Urinary bladder (tissue), 4 donors: ENCODE measurements at places on chromosomes 11 and 22. TPM values are rescaled to one million over a fixed set of nuclear protein-coding genes. Genes with fewer than 3 reads are reported as not detected.
A peak's percentile ranks its signal among the peaks of the same experiment; 100 is the strongest.

DNA sequence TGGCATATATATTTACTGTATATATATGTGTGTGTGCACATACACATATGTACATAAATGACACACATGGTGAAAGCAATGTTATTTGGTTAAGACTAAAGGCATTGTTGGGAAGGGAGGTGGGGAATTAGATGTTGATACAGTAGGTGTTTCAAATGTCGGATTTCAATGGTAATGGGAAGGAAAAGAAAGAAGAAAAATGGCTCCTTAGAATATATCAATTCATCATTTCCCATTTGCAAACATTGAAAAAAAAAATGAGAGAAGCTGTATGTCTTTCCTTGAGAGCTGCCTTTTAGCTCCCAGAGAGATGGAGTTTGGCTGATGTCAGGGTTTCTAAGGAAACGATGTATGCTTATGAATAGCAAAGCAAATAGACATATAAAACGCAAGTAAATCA, 33.4 kb upstream of the ATXN10 start:
- DNase-seq, result no peak

- no peak for DNase-seq
These were observed 5.9 kb upstream of the PHF21A start for GRCh38 chr11:46127150-46127638.

GRCh38 chr11:14380947-14381561, 22.1 kb upstream of the RRAS2 start:
- DNase-seq, result no peak

- DNase-seq, result no peak
These were observed 162.1 kb upstream of the RASSF10 start for GRCh38 chr11:12846786-12847615.

DNA sequence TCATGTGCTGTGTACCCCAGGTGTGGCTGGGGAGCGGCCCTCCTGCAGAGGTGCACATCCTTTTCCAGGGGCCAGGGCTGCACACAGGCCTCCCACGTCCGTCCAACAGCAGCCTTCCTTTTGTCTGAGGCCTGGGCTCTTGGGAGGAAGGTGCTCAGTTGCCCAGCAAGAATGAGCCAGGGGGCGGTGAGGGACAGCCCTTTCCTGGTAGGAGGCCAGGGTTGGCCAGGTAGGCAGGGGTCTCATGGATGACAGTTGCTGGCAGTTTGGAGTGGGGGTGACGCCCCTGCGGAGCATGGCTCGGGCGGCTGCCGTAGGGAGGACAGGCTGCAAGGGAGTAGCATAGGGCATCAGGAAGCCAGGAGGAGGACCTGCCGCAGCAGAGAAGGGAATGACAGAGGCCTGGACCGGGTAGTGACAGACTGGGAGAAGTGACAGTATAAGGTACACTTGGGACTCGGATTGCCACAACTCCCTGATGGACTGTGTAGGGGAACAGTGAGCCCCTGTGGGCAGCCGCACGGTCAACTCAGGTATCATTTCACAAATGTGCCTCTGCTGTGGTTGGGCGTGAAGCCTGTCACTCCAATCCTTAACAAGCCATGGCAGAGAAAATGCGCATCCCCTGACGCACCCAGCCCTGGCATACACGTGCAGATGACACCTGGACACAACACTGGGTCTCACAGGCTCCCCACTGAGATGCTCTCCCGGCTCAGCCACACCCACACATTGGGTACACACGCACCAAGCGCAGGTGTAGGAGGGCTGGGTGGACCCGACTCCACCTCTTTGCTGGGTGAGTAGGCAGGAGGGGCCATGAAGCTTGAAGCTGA, 79.7 kb downstream of the DGCR2 start:
- DNase-seq, result no peak

GRCh38 chr22:49322861-49323622, 504.6 kb downstream of the BRD1 start:
- DNase-seq, result no peak

- no peak for DNase-seq
These were observed 24.3 kb downstream of the ALKBH3 start for GRCh38 chr11:43904742-43905535.

GRCh38 chr22:50401907-50402306, 58.8 kb downstream of the PPP6R2 start:
- DNase-seq, result no peak

DNA sequence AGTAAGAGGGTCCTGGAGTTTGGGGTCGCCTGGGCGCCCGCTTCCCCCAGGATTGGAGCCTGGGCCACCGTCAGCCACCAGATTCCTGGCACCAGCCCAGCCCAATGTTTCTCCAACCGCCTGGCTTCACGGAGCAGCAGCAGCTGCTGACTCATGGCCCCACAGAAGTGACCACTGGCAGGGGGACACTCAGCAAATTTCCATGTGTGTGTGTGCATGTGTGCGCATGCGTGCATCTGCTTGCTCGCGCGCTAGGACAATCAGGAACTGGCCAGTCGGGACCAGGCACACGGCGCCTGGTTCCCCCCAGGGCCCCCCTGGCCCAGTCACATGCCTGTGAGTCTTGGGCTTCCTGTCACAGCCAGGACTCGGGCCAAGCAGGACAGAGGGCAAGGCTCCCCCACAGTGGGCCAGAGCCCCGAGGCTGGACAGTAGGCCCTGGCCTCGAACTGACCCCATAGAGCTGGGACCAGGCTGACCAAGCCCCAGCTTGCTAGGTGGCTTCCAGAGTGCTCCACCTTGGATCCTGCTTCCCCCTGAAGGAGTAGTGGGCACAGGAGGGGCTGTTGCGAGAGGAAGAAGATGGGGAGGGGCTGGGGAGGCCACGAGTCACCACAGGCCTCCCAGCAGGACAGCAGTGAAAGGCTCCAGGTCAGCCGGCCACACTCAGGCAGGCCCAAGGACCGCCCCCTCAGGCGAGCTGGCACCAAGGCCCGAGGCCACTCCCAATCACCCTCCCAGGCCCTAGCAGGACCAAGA, 3.2 kb downstream of the CTSD start:
- no peak for DNase-seq

GRCh38 chr11:38323961-38324761, 1726.1 kb upstream of the RAG2 start:
- DNase-seq, result no peak

- DNase-seq, result no peak
These were observed 2.2 kb downstream of the SULT4A1 start for GRCh38 chr22:43860126-43860525.

- DNase-seq, result no peak
These were observed 3.4 kb downstream of the IRF7 start for GRCh38 chr11:612201-612960.

DNA sequence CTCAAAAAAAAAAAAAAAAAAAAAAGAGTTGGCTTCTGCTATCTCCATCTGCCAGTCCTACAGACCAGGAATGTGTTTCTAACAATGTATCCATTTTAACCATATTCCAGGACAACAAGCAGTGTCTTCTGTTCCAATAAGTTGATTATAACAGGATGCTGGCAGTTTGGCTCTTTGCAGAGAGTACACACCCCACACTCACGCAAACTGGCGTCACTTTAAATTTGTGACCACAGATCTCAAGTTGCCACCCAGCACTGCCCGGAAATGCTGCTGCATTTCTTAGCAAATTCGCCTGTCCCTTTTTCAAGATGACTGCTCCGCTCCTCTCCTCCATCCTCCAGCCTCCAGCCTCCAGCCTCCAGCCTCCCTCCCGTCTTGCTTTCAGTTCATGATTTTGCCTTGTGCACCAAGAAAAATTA, 44.3 kb downstream of the SCGB1A1 start:
- no peak for DNase-seq

- no peak for DNase-seq
These were observed 11.7 kb downstream of the RNF141 start for GRCh38 chr11:10529279-10529678.

DNA sequence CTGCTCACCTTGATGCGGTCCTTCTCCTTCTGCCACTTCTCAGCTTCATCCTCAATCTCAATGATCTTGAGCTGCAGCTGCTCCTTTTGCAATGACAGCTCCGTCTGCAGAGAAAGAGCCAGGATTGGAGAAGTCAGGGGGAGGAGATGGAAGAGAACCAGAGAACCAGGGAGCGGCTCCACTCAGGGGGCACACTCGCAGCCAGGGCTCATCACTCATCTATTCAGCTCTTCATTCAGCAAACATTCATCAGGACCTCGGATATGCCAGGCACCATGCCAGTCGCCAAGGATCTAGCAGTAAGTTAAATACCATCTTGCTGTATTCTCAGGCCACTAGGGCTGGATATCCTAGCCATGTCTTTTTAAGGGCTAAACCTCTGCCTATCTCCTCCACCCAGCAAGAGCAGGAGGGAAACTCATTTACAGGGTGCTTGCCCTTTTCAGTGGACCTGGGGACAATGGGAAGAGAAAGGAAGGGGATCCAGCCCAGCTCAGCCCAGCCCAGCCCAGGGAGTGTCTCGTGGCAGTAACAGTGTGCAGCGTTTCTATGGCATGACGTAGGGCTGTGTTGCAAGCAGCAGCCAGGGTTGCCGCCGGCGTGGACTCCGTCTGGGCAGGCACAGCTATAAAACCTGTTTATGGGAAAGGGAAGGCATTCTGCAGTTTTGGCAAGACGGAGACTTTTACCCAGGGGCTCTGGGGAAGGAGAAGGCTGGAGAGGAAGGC, 9.4 kb downstream of the TRIM29 start:
- DNase-seq, result peak; percentile 82

- no peak for DNase-seq
These were observed 89.3 kb downstream of the RDX start for GRCh38 chr11:110207123-110207522.

DNA sequence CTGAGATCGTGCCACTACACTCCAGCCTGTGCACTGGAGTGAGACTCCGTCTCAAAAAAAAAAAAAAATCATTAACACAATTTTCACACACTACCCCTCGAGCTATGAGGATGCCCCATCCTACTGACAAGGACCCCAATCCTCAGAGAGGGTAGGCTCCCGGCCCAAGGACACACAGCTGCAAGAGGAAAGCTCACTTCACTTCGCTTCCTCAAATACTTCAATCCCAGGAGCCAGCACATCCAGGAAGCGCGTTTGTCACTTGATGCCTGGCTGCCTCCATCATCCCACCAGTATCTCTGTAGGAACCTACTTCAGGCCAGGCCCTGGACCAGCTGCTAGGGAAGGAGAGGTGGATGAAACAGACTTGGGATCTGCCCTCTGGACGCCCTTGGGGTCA, 144.0 kb downstream of the CRYBB2 start:
- no peak for DNase-seq

DNA sequence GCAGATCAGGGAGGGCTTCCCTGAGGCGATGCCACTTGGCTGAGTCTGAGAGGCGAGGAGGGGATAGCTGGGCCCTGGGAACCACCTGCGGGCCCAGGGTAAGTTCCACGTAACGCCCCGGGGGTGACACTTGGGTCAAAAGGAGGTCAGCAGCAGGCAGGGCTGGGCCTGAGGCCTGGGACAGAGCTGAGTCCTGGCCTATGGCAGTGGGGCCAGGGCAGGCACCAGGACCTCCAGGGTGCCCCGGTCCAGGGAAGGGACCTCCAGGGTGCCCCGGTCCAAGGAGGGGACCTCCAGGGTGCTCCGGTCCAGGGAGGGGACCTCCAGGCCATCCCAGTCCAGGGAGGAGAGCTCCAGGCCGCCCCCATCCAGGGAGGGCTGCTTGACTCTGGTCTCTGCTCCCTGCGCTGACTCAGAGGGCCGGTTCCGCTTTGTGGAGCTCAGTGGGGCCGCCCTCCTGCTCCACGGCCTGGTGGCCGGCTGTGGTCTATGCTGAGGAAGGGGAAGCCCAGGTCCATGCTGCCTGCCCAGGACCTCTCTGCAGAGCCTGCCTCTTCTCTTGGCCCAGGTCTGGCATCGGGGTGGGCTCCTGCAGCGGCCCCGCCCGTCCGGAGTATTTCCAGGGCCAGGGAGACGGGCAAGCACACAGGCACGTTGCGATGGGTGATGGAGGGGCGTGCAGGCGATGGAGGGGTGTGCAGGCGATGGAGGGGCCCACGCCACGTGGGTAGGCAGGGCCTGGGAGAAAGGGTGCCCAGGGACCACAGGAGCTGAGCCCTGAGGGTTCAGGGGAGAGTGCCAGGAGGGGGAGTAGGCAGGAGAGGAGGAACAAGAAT, 19.5 kb upstream of the WNT7B start:
- no peak for DNase-seq

GRCh38 chr11:70036971-70037882, 40.9 kb upstream of the ANO1 start:
- DNase-seq, result no peak

GRCh38 chr11:34344410-34344767, 13.4 kb downstream of the ABTB2 start:
- DNase-seq, result no peak

The CBY1 gene
- total RNA-seq, result 17.0 TPM

The DNAJB7 gene
- total RNA-seq, result not detected

The MS4A14 gene
- total RNA-seq, result 0.37 TPM

The H19 gene
- 6,669 TPM for total RNA-seq

The IGSF22 gene
- 0.21 TPM for total RNA-seq

The CASP5 gene
- 0.74 TPM for total RNA-seq

The TKFC gene
- 8.3 TPM for total RNA-seq

The DNAL4 gene
- total RNA-seq, result 12.4 TPM
